ENCODE measurements at places on chromosomes 6 and 20. TPM values are rescaled to one million over a fixed set of nuclear protein-coding genes. Genes with fewer than 3 reads are reported as not detected.

The PRDM13 gene
- total RNA-seq, result 0.14 TPM

- H3K27me3 ChIP-seq, result no peaks in the 10 kb centered on the region
- no peaks in the 10 kb centered on the region for H3K36me3 ChIP-seq
- DNase-seq, result peak; percentile 3
- H3K4me3 ChIP-seq, result no peak overlapping the region
- peaks cover 16% of the 10 kb centered on the region for H3K4me1 ChIP-seq
These were observed 542 bp downstream of the USP49 start for GRCh38 chr6:41894366-41895299.

- H3K27ac ChIP-seq, result no peak within 1 kb of the TSS
- no peak for DNase-seq
- H3K4me1 ChIP-seq, result no peaks in the 10 kb centered on the region
- peaks cover 3% of the 10 kb centered on the region for H3K36me3 ChIP-seq
These were observed at the start of gene IL22RA2 for GRCh38 chr6:137173501-137173900. TSS of gene IL22RA2 (minus strand) at chr6:137173644. CDS start at chr6:137161749, 11,895 bp downstream.

The SGK2 gene
- 1.6 TPM for total RNA-seq

The MUCL3 gene
- not detected for total RNA-seq

The ADAM33 gene
- total RNA-seq, result 3.0 TPM

The IMPG1 gene
- not detected for total RNA-seq

- H3K4me3 ChIP-seq, result no peak overlapping the region
- no peaks in the 10 kb centered on the region for H3K27me3 ChIP-seq
- no peaks in the 10 kb centered on the region for H3K4me1 ChIP-seq
- no peak for DNase-seq
- H3K36me3 ChIP-seq, result no peaks in the 10 kb centered on the region
These were observed 24.3 kb upstream of the MRPS10 start for GRCh38 chr6:42241915-42242314.

The EBF4 gene
- 23.2 TPM for total RNA-seq

DNA sequence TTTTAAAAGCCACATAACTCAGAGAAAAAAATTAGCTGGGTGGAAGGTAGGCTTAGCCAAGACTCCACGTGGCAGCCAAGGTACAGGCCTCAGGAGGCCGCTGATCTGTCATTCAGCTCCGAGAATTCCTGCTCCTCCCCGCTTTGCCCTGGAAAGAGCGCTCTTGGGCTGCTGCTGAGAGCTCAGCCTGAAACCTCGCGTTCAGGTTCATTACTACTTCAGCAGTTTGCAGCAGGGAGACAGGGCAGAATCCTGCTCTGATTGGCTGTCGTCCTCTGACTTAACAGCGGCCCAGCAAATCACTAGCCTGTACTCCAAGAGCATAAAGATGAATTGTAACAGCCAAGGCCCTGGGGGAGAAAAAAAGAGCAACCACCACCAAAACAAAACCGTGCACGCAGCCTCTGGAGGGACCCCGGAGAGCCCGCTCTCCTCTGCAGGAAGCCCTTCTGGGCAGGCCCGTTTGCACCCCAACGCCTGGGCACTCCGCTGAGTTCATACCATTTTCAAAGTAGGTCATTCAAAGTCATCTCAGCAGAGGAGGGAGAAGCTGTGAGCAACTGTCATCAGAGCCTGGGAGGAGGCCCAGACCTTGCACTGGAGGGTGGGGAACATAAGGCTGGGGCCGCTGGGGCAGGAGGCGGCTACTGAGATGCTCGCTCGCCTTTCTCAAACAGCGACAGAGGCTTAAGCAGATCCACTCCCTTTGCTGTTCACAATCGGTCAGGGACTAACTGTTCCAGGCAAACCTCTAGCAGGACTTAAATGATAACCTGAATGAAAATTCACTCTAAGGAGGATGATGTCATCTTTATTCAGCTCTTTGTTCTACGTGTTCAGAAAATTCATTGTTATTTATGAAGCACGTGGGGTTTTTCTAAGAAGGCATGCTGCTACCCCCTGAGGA is 42.3 kb upstream of the ATXN1 start:
- peaks cover 25% of the 10 kb centered on the region for H3K4me1 ChIP-seq
- H3K4me3 ChIP-seq, result peak overlapping the region; percentile 79
- peaks cover 12% of the 10 kb centered on the region for H3K27me3 ChIP-seq
- H3K36me3 ChIP-seq, result no peaks in the 10 kb centered on the region
- H3K27ac ChIP-seq, result peak overlapping the region; percentile 6

DNA sequence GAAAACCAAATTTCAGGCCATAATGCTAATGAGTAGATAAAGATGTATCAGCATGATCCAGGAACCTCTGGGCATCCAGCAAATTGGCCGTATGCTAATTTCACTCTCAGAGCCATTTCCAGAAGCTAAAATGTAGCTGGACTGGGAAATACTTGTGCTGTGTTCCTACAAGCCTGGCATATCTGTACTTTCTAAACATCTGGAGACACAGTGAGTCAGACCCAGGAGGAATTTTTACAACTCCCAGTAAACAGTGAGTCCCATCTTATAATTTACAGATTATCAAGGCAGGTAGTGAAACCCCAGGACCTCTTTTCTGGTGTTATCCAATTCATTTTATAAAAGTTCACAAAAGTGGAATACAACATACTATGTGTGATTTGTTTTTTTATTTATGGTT is 683.0 kb upstream of the ADGRB3 start:
- H3K4me1 ChIP-seq, result no peaks in the 10 kb centered on the region
- no peak overlapping the region for H3K4me3 ChIP-seq
- no peak for DNase-seq
- H3K27ac ChIP-seq, result no peak overlapping the region

- DNase-seq, result no peak
- H3K27ac ChIP-seq, result no peak overlapping the region
- H3K27me3 ChIP-seq, result no peaks in the 10 kb centered on the region
These were observed 74.4 kb upstream of the FOXC1 start for GRCh38 chr6:1535295-1535694.

The AGER gene
- 26.0 TPM for total RNA-seq

The CAGE1 gene
- 0.16 TPM for total RNA-seq

DNA sequence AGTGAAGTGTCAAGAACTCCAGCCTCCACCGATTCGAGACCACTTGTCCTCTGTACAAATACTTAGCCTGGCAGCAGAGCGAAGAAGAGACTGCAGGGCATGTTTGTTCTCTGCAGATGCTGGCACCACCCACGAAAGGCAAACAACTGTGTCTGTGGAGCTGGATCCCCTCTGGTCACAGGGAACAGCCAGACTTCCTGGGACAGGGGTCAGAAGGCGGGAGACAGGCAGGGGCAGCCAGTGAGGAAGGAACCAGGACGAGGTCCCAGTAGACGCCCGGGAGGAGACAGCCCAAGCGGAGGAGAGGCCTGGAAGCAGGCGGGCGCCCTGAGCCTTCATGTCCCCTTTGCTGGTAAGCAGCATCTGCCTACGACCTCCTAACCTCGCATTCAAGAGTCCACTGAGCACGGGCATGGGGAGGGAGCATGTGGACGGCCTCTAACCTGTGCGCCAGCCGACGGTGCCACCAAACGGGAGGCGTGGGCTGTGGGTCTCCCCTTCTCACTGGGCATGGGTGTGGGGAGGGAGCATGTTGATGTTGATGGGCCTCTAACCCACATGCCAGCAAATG is 265.5 kb downstream of the DLL1 start:
- H3K4me1 ChIP-seq, result no peaks in the 10 kb centered on the region
- H3K36me3 ChIP-seq, result no peaks in the 10 kb centered on the region
- no peak overlapping the region for H3K27ac ChIP-seq

- no peak overlapping the region for H3K4me3 ChIP-seq
- H3K27ac ChIP-seq, result no peak overlapping the region
- DNase-seq, result no peak
- H3K27me3 ChIP-seq, result no peaks in the 10 kb centered on the region
- H3K4me1 ChIP-seq, result peaks cover 16% of the 10 kb centered on the region
These were observed 85.3 kb downstream of the TBC1D7 start for GRCh38 chr6:13243033-13243432.

The FAM184A gene
- 7.6 TPM for total RNA-seq

DNA sequence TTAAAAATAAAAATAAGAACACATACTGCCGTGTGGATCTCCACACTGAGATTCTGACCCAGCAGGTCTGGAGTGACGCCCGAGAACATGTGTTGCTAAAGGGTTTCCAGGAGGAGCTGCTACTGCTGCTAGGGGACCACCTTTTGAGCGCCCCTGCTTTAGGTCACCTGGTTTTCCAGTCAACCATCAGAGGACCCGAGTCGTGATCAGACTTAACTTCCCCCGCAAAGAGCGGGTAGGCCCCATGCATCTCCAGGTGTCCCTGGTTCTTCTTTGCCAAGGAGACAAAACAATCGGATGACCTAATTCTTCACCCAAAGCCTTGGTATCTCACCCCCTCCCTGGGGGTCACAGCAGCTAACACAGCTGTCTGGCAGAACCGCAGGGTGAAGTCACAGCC is 51.1 kb upstream of the STX16 start:
- no peak for DNase-seq
- H3K4me3 ChIP-seq, result no peak overlapping the region
- no peaks in the 10 kb centered on the region for H3K36me3 ChIP-seq
- peaks cover 24% of the 10 kb centered on the region for H3K4me1 ChIP-seq
- no peak overlapping the region for H3K27ac ChIP-seq
- H3K27me3 ChIP-seq, result no peaks in the 10 kb centered on the region

- no peak overlapping the region for H3K27ac ChIP-seq
- no peaks in the 10 kb centered on the region for H3K36me3 ChIP-seq
- DNase-seq, result no peak
- no peaks in the 10 kb centered on the region for H3K27me3 ChIP-seq
These were observed 20.2 kb downstream of the ADGRF4 start for GRCh38 chr6:47718571-47718970.

The EYS gene
- total RNA-seq, result 0.40 TPM

GRCh38 chr6:157980288-157981131 is 1.2 kb upstream of the SYNJ2 start:
- H3K36me3 ChIP-seq, result no peaks in the 10 kb centered on the region
- peak overlapping the region; percentile 76 for H3K4me3 ChIP-seq
- H3K27ac ChIP-seq, result no peak overlapping the region
- peaks cover 69% of the 10 kb centered on the region for H3K27me3 ChIP-seq
- DNase-seq, result no peak

GRCh38 chr6:105774247-105774646 is 311.9 kb upstream of the PRDM1 start:
- no peaks in the 10 kb centered on the region for H3K4me1 ChIP-seq
- no peak overlapping the region for H3K27ac ChIP-seq
- H3K36me3 ChIP-seq, result peaks cover 7% of the 10 kb centered on the region
- no peaks in the 10 kb centered on the region for H3K27me3 ChIP-seq
- no peak overlapping the region for H3K4me3 ChIP-seq
- no peak for DNase-seq

The FAM209B gene
- total RNA-seq, result 0.55 TPM

- DNase-seq, result no peak
- H3K4me1 ChIP-seq, result peaks cover 32% of the 10 kb centered on the region
- no peaks in the 10 kb centered on the region for H3K36me3 ChIP-seq
- no peak overlapping the region for H3K27ac ChIP-seq
- peak overlapping the region; percentile 74 for H3K4me3 ChIP-seq
These were observed 3.1 kb downstream of the ZUP1 start for GRCh38 chr6:116665464-116665863.

GRCh38 chr6:30922447-30922852 is 8.4 kb downstream of the VARS2 start:
- H3K4me1 ChIP-seq, result peaks cover 6% of the 10 kb centered on the region
- no peaks in the 10 kb centered on the region for H3K27me3 ChIP-seq
- H3K36me3 ChIP-seq, result peaks cover 11% of the 10 kb centered on the region
- no peak for DNase-seq

The CENPQ gene
- 12.1 TPM for total RNA-seq

GRCh38 chr6:126779331-126779730 is 339.1 kb upstream of the RSPO3 start:
- DNase-seq, result no peak
- H3K4me1 ChIP-seq, result no peaks in the 10 kb centered on the region
- H3K4me3 ChIP-seq, result no peak overlapping the region
- H3K27me3 ChIP-seq, result peaks cover 5% of the 10 kb centered on the region
- no peaks in the 10 kb centered on the region for H3K36me3 ChIP-seq

DNA sequence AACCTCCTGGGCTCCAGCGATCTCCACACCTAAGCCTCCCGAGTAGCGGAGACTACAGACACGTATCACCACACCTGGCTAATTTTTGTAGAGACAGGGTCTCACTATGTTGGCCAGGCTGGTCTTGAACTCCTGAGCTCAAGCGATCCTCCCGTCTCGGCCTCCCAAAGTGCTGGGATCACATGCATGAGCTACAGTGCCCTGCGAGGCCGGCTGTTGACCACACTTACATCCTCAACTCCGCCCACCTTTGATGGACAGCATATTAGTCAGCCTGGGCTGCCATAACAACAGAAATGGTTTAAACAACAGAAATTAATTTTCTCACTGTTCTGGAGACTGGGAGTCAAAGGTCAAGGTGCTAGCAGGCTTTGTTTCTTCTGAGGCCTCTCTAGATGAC is 107.7 kb downstream of the JPH2 start:
- DNase-seq, result no peak
- peaks cover 8% of the 10 kb centered on the region for H3K4me1 ChIP-seq
- no peak overlapping the region for H3K27ac ChIP-seq

DNA sequence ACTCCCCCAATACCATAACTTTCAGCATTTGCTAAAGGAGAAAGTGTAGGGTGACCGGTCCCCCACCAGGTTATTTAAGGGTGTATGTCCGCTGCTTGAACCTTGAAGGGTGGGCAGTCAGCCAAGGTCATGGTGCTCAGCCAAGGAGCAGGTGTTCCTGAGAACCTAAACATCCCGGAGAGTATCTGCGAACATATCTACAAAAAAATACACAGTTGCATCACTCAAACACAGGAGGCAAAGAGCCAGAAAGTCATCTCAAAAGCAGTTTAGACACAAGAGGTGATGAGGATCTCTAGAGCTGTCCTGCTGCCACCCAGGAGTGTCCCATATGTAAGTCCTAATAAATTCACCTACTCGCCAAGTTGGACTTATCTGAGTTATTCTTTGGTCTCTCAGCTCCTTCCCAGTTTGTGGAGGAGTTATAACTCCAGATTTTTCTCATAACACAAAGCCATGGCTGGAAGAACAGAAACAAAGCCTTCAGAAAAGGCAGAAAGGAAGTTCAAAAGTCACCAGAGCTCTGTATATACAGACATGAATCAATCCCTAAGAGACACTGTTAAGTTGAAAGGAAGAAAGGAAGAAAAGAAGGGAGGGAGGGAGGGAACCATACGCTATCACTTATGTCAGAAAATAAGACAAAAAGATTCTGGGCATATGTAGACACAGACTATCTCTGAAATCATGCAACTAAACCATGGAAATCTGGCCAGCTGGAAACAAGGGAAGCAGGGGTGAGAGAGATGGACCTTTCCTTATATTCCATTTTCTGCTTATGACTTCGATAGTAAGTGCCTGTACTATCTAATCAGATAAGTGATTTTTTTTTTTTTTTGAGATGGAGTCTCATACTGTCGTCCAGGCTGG is 11.3 kb downstream of the MBOAT1 start:
- peaks cover 3% of the 10 kb centered on the region for H3K27me3 ChIP-seq
- peaks cover 42% of the 10 kb centered on the region for H3K4me1 ChIP-seq
- DNase-seq, result no peak

- no peaks in the 10 kb centered on the region for H3K36me3 ChIP-seq
- no peak overlapping the region for H3K27ac ChIP-seq
These were observed 851.2 kb downstream of the DHX35 start for GRCh38 chr20:39813190-39813829.

- H3K4me3 ChIP-seq, result no peak overlapping the region
- H3K27ac ChIP-seq, result no peak overlapping the region
- H3K4me1 ChIP-seq, result no peaks in the 10 kb centered on the region
- H3K27me3 ChIP-seq, result no peaks in the 10 kb centered on the region
- H3K36me3 ChIP-seq, result no peaks in the 10 kb centered on the region
- no peak for DNase-seq
These were observed 122.8 kb upstream of the HSF2 start for GRCh38 chr6:122276637-122277036.
